ENCODE measurements at places on chromosomes 1 and 21. TPM values are rescaled to one million over a fixed set of nuclear protein-coding genes. Genes with fewer than 3 reads are reported as not detected.

GRCh38 chr1:96365076-96365475 lies 356.5 kb upstream of the PTBP2 start:
- DNase-seq, result no peak

DNA sequence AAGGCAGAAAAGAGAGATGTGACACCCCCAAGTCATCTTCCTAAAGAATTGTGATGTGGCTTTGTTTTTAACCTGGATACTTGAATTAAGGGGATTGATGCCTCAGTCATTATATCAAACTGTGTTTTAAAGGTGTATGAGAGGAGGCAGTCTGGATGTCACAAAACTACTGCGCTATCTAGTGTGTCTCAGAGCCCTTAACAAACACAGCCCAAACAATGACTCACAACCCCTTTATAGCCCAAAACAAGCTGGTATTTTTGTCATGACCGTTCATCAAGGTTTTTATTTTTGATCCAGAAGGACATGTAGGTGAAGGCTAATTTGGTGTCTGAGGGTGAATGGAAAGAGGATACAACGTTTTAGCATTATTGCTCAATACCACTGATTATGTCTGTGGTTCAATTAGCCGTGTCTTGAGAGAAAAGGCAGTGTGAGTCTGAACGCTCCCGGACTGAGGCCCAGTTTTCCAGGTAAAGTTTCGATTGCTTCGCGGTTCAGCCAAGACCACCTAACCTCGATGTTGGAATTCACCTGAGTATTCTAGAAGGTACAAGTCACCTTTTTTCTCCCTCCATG lies 71.6 kb downstream of the SGIP1 start:
- no peak for DNase-seq

DNA sequence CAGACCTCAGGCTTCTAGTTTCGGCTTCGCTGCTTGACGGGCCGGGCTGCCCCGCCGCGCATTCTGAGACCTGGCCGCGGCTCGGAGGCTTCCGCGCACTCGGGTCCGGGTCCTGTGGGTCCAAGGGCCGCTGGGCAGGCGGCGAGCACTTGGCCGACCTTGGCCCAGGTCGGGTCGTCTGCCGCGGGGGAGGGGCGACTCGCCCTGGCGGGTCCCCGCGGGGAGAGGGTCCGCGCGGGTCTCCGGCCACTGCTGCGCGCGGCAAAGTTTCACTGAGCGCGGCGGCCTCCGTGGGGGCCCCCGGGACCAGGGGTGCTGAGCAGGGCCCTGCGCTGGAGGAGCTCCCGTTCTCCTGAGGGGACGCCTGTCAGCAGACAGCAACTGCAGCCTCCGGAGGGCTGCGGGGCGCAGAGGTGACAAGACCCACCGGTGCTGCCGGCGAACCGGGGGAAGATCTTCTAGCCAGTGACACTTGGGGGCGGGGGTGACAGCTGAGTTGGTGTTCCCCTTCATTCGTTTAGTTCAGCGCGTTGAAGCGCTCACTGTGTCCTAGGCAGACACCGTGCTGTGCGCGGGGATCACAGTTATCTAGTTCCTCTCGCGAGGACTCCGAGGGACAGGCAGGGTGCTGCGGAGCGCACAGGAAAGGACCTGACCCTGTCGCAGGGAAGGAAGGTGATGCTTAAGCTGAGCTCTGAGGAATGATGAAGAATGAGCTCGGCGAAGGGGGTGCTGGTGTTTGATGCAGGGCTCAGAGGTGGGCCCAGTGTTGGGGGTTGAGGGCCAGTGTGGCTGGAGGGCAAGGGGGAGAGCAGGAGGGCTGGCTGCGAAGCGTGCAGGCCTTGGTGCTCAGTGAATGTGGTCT lies 725 bp downstream of the MTFR1L start:
- peak; percentile 84 for DNase-seq

DNA sequence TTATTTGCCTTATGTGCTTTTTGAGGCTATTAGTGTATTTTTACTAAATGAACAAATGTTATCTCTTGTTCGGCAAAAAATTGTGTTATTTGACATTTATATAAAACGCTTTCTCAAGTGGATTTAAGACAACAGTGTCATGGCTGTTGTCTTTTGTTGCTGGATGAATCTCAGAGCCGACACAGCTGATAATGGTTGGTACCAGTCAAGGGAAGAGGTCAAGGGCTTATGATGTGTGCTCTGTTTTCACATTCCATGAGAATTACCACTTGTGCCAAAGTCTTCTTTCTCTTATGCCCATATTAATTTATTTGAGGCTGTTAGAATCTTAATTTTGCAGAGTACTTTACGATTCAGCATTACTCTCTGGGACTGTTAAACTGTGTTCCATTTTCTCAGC lies 17.9 kb upstream of the CD101 start:
- DNase-seq, result no peak

DNA sequence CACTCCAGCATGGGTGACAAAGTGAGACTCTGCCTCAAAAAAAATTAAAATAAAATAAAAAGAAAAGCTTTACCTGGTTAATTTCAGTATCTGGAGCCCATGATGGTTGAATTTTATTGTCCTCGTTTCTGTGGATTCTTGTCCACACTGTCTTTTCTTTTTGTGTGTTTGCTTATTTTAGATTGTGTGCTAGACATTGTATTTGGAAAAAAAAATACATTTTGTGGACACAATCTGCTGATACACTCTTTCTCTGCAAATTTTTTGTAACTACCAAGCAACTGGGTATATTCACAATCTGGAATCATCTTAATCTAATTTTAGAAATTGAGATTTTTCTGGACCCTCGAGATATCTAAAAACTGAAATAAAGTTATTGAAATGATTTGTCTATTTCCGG lies 41.6 kb upstream of the PDE9A start:
- no peak for DNase-seq

- no peak for DNase-seq
Observed at GRCh38 chr21:45943630-45944540, 37.7 kb upstream of the COL6A1 start.

Gene FCER1G
- total RNA-seq, result 111 TPM

Gene TEX38
- total RNA-seq, result 0.59 TPM
